NCI-H1048 (cell line): ENCODE measurements at places on chromosomes 16 and 17.

DNA sequence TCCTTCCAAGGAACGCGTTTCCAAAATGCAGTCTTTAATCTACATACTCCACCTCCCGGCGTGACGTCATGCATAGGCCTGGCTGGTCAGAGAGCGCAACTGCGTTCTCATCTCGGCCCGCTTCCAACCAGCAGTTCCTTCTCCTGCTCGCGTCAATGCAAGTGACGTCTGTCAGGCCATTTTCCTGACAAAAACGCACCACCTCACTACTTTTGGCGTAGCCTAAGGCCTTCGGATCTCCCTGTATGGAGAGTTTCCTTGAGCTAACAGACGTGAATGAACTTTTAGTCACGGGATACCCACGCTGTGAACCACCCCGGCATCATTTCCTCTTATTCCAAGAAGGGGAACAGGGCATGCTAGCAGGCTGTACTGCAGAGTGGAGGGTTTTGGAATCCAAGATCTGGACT is 25.0 kb downstream of the TEX14 start:
- DNase-seq = no peak

DNA sequence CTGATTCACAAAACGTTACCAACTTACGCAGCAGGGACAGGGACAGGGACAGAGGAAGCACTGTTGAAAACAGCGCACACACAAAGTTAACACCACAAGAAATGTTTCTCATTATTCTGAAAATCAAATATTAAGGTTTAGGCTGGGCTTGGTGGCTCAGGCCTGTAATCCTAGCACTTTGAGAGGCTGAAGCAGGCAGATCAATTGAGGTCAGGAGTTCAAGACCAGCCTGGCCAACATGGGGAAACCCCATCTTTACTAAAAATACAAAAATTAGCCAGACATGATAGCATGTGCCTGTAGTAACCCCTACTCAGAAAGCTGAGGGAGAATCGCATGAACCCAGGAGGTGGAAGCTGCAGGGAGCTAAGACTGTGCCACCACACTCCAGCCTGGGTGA is 4.2 kb downstream of the CYTH1 start:
- DNase-seq = no peak

DNA sequence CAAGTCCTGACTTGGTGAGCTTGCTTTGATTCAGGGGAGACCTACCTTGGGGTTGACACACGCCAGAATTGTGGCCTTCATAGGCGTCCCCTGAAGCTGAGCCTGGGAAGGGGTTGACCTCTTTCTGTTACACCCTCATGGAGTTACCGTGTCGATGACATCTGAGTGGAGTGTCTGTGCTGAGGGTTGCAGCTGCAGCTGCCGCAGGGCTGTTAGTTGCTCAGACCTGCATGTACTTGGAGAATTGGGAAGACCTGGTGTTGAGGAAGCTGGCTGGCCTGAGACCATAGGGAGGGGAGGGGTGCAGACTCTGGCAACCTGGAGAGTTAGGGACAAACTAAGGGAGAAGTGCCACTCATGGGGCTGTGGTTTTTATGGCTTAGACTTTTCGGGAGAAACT is 9.6 kb downstream of the GSE1 start:
- no peak for DNase-seq

- no peak for DNase-seq
These were observed 23.1 kb upstream of the GPRC5C start for GRCh38 chr17:74408815-74409214.

- DNase-seq = no peak
These were observed 67.2 kb downstream of the PARN start for GRCh38 chr16:14562691-14563491.

DNA sequence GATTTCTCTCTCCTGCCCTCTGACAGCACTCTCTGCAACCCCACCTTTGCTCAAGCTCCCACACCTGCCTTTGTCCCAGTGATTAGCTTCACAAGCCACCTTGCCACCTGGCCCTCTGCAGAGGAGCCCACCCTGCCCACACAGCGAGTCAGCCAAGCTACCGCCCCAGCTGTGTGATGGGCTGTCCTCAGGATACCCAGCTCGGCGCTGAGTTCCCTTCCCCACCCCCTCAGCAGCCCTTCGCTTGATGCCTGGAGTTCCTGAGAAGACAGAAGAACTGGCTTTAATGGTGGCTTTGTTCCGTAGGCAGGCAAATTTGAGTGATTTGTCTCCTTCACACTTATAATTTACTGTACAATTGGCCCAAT is 266.4 kb downstream of the CBLN1 start:
- DNase-seq = no peak

- no peak for DNase-seq
These were observed 23.6 kb upstream of the PRSS54 start for GRCh38 chr16:58318391-58318790.

DNA sequence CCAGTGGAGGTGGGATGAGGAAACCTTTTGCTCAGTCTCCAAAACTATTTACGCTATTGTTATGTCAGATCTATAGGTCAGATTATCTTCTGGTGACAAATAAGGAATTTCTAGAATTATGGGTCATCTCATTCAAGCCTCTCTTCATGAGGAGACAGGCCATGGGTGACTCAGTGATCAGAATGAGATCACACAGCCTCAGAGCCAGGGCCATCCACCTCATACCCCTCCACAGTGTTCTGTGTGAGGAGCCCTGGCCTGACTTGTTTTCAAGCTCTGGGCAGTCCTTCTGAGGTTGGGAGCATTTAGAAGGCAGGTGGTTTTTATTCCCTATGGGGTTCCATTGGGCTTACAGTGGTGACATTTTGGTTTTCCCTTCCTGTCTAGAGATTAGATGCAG is 26.5 kb downstream of the YPEL2 start:
- DNase-seq = no peak

DNA sequence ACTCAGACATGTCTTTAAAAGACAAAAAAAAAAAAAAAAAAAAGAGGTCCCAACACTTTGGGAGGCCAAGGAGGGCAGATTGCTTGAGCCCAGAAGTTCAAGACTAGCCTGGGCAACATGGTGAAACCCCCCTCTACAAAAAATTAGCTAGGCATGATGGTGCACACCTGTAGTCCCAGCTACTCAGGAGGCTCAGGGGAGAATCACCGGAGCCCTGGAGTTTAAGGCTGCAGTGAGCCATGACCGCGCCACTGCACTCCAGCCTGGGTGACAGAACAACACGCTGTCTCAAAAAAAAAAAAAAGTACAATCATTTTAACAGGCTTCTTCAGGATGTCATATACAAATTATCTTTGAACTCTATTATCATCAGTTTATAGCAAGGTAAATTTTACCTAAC is 22.0 kb downstream of the C16orf87 start:
- no peak for DNase-seq

DNA sequence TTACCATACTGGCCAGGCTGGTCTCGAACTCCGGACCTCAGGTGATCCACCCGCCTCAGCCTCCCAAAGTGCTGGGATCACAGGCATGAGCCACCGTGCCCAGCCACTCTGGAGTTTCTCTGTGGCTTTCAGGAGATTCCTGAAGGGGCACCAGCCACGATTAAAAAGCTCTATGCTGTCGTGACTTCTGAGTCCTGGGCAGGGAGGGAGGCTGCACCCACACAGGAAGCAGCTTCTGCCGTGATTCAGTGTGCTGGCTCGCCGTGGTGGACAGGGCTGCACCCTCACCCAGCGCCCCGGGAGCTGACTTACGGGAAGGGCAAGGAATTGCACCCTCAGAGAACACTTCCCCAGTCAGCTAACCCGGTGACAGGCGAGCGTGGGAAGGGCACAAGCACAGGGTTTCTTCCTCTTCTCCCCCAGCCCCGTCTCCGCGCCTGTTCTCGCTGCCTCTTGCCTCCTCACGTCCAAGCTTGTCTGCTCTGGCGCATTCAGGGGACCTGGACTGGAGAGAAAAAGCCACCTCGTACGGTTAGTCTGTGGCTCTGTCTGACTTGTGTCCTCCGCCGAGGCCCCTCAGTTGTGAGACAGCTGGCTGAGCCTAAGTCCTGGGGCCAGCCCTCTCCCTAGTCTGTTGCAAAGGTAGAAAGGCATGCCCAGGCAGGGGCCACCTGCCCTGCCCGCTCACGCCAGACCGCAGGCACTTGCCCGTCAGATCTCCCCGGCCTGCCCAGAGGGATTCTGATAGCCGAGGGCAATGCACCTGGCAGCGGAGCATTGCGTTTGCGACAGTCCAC is 145.0 kb downstream of the SEC14L1 start:
- no peak for DNase-seq

DNA sequence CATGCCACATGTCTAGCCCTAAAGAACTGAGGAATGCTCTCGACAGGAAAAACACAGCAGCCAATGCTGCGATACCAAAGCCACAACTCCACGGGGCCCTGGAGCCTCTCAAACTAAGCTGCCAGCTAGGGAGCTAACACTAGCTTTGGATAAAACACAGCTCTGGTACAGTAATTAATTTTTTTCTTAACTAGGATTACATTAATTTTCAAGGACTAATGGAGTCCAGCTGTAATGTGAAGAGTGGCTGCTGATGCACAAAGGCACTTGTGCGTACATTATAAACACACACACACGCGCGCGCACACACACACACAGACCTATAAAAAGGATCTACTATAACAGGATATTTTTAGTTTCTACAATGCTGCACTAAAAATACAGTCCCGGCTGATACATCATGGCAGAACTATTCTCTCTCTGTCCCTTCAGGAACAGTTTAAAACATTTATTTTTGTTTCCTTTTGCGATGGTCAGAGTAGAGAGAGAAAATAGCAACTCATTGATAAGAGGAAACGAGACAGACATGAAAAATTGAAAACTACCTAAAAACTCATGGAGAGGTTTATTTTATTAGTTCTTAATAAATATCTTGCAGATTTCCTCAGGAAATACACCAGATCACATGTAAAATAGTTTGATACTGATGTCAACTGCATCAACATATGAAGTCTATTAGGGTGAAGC is 88.5 kb downstream of the SMG6 start:
- DNase-seq = no peak

- DNase-seq = no peak
These were observed 55.5 kb upstream of the IL34 start for GRCh38 chr16:70590722-70591415.

DNA sequence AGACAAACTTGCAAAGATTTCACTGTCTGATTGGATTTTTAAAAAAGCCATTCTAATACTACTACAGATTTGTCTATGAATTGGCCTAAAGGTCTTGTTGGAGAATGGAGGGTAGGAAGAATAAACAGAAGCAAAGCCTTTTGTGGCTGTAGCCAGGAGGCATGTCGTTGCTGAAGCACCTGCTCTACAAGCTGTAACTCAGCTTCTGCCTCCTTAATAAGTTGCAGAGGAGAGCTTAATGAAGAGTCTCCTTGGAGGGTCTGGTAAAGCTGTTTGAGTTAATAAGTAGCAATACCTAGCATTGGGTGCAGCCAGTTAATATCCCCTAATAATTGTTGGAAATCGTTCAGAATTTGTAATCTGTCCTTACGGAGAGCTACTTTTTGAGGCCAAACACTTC is 10.0 kb upstream of the ZNF689 start:
- no peak for DNase-seq

- DNase-seq = no peak
These were observed 27.3 kb downstream of the SDK2 start for GRCh38 chr17:73616873-73617404.

GRCh38 chr16:79336437-79337229 is 263.9 kb downstream of the MAF start:
- DNase-seq = no peak

- DNase-seq = no peak
These were observed 432.6 kb downstream of the UTP18 start for GRCh38 chr17:51692917-51693316.

- no peak for DNase-seq
These were observed at the start of gene SRCIN1 for GRCh38 chr17:38605841-38606645. TSS of gene SRCIN1 (minus strand) at chr17:38605952. CDS start at chr17:38605705, 247 bp downstream.

DNA sequence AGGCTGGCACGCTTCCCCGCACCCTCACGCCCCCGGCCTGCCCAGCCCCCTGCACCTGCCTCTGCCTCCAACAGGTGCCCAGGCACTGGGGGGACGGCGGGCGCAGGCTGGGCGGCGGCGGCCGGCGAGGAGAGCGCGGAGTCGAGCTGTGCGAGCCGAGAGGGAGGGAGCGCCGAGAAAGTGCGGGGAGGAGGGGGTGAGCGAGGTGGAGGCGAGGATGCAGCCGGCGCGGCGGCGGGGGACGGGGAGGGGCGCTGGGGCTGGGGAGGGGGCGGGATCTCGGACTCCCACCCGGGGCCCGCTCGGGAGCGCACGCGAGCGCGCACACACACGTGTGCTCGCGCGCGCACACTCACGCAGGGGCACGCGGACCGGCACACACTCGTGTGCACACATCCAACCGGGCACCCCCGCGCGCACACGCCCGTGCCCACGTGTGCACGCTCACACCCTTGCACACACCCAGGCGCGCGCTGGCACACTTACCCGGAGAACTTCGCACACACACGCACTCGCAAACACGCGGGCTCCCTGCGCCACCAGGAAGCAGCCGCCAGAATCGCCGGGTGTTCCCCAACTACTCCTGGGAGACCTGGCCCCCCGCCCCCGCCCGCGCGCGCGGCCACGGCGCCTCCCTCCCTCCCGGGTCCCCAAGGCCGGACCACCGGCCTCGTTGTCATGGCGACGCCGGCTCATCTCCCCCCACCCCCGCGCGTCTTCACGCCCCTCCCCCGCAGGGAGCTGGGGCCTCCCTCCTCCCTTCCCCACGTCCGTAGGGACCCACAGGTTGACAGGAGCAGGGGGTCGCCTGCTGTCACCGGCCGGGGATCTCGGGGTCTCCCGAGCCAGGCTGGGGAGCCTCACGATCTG is at the start of gene DOC2A:
Gene DOC2A, minus strand, starts transcription at position 184 of the 870 bp plus-strand sequence. CDS start 805 bp downstream, outside the sequence.
- no peak for DNase-seq

DNA sequence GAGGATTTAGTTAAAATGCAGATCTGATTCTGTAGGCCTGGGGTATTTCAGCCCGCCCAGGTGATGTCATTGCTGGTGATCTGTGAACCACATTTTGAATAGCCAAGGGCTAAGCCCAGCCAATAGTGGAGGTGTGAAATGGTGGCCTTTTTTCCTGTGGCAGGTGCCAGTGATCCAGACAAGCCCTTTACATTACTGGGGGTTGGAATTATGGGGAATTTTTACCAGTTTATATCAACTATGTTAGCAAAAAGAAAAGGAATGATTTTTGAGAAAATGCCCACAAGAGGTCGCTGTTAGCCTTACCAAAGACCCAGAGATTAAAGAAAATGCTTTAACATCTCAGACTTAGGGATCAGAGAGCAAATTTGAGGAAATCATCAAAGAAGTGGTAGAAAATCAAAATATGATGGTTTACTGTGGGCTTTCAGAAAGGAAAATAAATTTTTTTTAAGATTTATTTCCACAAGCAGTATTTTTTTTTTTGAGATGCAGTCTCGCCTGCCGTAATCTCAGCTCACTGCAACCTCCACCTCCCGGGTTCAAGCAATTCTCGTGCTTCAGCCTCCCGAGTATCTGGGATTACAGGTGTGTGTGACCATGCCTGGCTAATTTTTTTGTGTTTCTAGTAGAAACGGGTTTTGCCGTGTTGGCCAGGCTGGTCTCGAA is 3.9 kb downstream of the VPS35L start:
- DNase-seq = no peak

GRCh38 chr17:27460196-27460725 is 4.0 kb downstream of the KSR1 start:
- DNase-seq = no peak

DNA sequence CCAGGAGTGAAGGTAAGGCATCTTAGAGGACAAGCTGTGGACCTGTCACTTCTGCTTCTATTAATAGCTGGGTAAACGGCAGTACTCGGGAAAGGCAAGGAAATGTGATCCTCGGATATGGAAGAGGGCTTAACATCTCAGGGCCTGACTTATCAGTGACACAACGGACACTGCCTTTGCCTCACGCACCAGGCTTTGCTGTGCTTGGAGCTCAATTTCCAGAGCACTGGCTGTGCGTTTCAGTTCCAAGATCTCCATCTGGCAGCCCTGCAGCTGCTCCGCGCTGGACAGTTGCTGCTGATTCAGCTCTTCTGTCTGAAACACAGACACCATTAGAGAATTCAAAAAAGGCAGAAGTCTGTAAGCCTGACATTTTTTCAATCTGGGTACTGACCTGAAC is 3.5 kb downstream of the KRT40 start:
- no peak for DNase-seq
